Activated CD4-positive, CD25-positive, alpha-beta regulatory T cell treated with anti-CD3 and anti-CD28 coated beads, Interleukin-2, amount 50 U/mL, for 72 hours (primary cell): ENCODE measurements at places on chromosomes 2 and 18.

GRCh38 chr18:6859676-6860422 is 130.3 kb downstream of the ARHGAP28 start:
- no peak for DNase-seq

- no peak for DNase-seq
Measured at GRCh38 chr2:25936889-25937545, 45.3 kb downstream of the KIF3C start.

- no peak for DNase-seq
Measured at GRCh38 chr2:8469709-8470493, 212.0 kb upstream of the ID2 start.

GRCh38 chr2:219281588-219281987 is 2.4 kb downstream of the DNAJB2 start:
- DNase-seq = no peak

DNA sequence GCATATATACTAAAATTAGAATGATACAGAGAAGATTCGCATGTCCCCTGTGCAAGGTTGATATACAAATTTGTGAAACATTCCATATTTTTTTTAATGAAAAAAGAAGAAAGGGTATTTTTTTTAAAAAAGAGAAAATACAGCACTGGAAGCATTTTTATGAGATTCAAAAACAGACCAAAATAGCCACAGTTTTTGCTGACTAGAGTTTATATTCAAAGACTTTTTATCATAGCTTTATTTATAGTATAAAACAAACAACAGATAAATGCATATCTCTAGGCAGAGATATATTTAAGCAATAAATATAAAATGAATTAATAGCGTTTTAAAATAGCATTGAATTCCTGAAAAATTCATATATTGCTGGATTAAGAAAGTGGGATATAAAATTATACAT is 436.5 kb upstream of the ACVR2A start:
- DNase-seq = no peak

DNA sequence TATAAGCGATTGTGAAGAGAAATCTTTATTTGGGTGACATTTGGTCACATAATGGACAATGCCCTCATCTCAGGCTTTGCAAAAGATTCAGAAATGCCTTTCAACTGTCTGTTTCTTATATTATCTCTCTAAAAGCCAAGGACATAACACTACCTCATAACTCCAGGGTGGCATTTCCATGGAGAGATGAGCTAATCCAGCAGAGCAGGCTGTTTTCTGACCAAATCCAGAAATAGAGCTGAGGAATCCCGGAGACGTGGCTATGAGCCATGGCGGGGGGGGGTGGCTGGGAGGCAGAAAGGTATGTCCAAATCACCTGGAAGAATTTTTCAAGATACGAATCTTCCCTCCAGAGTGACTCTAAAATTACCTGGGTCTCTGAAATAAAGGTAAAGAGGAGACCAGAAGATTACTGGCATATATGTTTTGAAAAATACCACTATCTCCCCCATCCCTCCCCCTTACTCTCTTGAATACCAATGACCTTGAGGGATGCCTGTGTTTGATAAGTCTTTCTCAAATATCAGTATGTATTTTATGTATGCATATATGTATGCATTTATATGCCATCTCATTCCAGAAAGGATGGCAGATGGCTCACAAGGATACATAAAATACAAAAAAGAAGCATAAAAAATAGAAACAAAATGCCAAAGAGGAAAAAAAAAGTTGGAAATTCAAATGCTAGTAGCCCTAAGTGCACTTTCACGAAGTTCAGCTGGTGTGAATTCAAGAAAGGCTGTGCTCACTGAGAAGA is 296.0 kb upstream of the MGAT5 start:
- no peak for DNase-seq

DNA sequence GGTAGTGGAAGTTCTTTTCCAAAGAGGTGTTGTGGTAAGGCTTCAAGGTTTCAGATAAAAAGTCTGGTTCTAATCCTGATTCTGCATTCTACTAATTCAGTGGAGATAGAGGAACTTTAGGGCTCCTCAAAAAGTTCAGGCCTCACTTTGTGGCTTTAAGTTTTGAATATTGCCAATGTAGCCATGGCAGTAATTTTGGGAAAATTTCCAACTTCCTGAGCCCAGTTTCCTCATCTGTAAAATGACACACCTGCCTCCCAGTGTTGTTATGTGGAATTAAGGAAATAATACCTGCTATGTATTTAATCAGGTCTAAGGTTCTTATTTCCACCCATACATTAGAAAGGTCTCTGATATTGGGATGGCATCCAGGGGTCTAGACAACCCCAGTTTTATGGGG is 147.6 kb upstream of the ITGA6 start:
- DNase-seq = no peak

- DNase-seq = no peak
Measured at GRCh38 chr2:30986231-30986580, 152.0 kb downstream of the GALNT14 start.

- peak; percentile 59 for DNase-seq
Measured at GRCh38 chr18:59900222-59901128, 679 bp downstream of the PMAIP1 start.

- DNase-seq = no peak
Measured at GRCh38 chr2:135798762-135799161, 38.2 kb downstream of the LCT start.

- no peak for DNase-seq
Measured at GRCh38 chr2:207417301-207417718, 112.5 kb upstream of the CREB1 start.

GRCh38 chr18:55419132-55419946 is 168.7 kb downstream of the TCF4 start:
- DNase-seq = no peak

GRCh38 chr2:230893338-230893737 is 28.6 kb downstream of the ITM2C start:
- DNase-seq = no peak

- no peak for DNase-seq
Measured at GRCh38 chr2:9251154-9252001, 44.8 kb downstream of the ASAP2 start.

GRCh38 chr2:127069003-127069402 is 38.0 kb downstream of the BIN1 start:
- DNase-seq = no peak

- DNase-seq = no peak
Measured at GRCh38 chr2:234373060-234373459, 123.8 kb downstream of the ARL4C start.

GRCh38 chr2:8598295-8599165 is 83.3 kb upstream of the ID2 start:
- no peak for DNase-seq

- no peak for DNase-seq
Measured at GRCh38 chr2:129466389-129466788, 513.1 kb upstream of the RAB6C start.

DNA sequence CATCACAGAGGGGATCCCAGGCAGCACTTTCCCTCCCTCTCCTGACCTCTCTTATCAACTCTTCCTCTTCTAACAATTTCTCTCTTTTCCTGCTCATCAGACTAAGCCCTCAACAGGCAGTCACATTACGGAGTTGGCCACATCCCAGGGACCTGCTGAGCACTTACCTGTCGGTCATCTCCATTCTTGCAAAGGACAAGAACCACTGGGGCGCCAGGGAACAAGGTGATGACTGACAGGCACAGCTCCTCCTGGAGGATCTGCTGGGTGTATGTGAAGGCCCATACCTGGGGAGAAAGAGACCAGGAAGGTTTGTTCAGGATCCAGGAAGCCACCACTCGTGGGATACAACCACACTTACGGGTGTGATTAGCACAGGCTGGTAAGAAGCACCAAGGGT is 104.8 kb upstream of the CAPN13 start:
- DNase-seq = no peak

- DNase-seq = no peak
Measured at GRCh38 chr2:37623971-37624900, 47.2 kb downstream of the CDC42EP3 start.

DNA sequence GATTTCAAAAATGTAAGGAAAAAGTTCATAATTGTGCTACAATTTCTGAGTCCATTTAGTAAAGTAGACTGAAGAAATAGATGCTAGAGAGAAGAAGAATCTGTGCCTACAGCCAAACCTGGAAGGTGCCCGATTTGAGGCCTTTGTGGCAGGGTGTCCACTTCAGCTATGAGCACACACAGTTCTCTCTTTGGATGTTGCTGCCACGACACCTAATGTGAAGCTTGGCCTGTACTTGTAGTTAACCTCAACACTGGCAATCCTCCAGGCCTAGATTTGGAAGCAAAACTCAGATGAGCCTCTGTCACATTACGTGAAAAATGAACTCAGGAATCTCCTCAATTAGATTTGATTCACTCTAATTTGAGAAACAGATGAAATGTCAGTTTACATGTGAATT is 90.1 kb upstream of the LRP1B start:
- DNase-seq = no peak

DNA sequence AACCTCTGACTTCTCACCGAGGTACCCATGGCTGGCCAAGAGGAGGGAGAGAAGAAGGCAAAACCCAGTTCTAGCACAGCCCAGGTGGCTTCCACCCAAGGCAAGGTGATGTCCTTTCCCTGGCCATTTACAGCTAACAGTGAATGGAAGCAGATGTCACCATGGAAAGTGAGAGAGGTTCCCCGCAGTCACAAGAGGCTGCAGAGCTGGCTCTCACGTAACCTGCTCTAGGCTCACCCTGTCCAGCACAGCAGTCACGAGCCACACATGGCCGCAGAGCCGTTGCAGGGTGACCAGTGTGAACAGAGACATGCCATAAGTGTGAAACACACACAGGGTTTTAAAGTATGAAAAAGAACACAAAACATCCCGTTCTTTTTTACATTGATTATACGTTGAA is 169.4 kb downstream of the TNS1 start:
- DNase-seq = no peak

- DNase-seq = no peak
Measured at GRCh38 chr2:47010176-47010575, 94.6 kb upstream of the MCFD2 start.

DNA sequence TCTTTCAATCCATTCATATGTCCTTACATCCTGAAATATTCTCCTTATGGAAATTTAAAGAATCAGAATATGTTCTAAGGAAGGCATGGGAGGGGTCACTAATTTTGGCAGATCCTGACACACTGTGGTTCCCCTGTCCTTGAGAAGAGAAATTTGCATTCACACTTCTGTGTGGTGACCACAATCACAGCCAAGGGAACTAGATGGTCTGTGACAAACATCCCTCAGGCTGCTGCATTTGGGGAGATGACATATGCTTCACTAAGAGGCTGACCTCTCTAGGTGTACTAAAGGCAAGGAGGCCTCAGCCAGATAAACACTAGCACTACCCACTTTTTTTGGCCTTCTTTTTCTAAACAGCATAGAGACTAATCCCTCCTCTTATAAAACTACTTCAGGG is 129.6 kb downstream of the MREG start:
- no peak for DNase-seq

- no peak for DNase-seq
Measured at GRCh38 chr2:150608341-150608740, 120.9 kb upstream of the RND3 start.

GRCh38 chr2:168944065-168944464 is 43.0 kb downstream of the G6PC2 start:
- no peak for DNase-seq

- DNase-seq = no peak
Measured at GRCh38 chr2:174235680-174236079, 12.7 kb downstream of the OLA1 start.

GRCh38 chr2:189143925-189144324 is 35.6 kb downstream of the COL5A2 start:
- no peak for DNase-seq

DNA sequence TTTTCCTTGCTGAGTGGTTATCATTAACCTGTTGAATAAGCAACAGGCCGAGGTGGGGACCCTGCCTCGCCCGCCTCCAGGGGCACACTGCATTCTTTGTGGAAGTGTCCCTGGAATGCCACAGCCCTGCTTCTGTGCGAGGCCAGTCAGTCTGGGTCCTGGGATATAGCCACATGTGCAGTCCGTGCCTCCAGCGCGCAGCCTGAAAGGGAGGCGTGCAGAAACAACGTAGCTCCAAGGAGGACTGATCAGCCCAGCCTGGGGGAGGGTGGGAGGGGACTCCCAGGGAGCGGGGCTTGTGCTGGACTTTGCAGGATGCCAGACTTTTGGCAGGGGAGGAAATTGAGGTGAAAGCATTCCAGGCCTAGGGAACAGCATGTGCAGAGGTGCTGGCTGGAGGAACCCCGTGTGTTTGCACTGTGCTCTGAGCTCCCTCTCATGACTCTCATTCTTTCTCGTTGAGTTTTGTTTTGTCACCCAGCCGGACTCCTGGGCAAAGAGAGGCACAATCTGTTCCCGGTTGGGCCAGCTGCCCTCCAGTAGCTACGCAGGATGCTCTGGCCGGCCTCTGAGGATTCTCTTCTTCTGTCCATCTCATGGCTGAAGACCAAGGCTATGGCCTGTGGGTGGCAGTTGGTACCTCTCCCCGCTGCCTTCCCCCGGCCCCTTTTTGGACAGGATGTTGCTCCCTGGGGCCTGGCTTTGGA is 39.7 kb downstream of the HPCAL1 start:
- DNase-seq = no peak

- no peak for DNase-seq
Measured at GRCh38 chr2:149446748-149447147, 116.4 kb downstream of the LYPD6 start.

- DNase-seq = no peak
Measured at GRCh38 chr2:46480562-46480961, 1.2 kb downstream of the TMEM247 start.

- no peak for DNase-seq
Measured at GRCh38 chr2:118837621-118838020, 9.8 kb downstream of the EN1 start.

GRCh38 chr2:181789827-181790448 is 101.6 kb upstream of the ITPRID2 start:
- DNase-seq = no peak

DNA sequence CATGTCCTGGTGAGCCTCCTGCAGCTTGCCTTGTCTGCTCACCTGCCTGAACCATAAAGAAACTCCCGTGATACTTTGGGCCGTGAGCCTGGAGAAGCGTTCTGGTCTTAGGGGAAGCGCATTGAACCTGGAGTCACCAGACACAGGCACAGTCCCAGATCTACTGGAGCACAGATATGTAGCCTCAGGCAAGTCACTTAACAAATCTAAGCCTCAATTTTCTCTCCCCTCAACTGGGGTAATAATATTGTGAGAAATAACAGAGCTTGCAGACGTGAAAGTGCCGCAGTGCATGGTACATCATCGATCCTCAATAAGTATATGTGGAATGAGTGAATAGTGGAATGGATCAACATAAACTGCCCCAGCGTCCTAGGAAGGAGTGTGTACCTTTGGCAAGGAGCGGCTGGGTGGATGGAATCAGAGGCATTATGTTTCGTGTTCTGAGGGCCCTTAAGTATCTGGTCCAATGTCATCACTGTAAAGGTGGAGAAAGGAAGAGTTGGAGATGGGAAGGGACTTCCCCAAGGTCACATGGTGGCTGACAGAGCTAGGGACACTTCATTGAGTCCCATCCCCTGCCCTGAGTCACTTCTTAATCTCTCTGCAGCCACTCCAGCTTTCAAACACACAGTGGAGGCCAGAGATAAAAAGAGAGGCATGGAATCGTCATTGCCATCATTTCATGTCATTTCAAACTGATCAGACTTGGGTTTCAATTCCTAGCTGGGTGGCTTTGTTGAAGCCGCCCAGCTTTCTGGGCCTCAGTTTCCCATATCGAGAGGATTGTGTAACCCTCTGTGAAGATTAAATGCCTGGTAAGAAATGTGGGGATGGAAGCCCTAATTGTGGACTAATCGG is 172.4 kb downstream of the DDX1 start:
- DNase-seq = no peak

- no peak for DNase-seq
Measured at GRCh38 chr2:240230291-240230931, 90.0 kb upstream of the OTOS start.
